ENCODE measurements at places on chromosomes 13 and 19. TPM values are rescaled to one million over a fixed set of nuclear protein-coding genes. Genes with fewer than 3 reads are reported as not detected.
A peak's percentile ranks its signal among the peaks of the same experiment; 100 is the strongest.

The FUT1 gene
- total RNA-seq, result 0.06 TPM

The CACNG7 gene
- 0.74 TPM for total RNA-seq

The FUT2 gene
- not detected for total RNA-seq

The IRGQ gene
- total RNA-seq, result 24.7 TPM

The CGB1 gene
- not detected for total RNA-seq

The TRIP10 gene
- 46.8 TPM for total RNA-seq

DNA sequence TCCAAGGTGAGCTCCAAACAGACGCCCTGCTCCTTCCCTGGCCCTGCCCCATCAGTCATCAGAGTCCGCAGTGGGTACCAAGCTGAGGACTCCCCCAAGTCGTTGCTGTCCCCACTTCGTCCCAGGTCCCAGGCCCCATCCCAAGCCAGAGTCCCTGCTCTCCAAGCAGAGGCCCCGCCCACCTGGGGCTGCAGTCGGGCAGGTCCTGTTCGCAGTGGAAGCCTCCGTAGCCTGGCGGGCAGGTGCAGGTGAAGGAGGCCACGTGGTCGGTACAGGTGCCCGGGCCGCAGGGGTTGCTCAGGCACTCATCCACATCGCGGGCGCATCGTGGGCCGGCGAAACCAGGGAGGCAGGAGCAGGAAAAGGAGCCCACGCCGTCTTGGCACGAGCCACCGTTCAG lies 19.4 kb downstream of the NOTCH3 start:
- DNase-seq, result no peak

DNA sequence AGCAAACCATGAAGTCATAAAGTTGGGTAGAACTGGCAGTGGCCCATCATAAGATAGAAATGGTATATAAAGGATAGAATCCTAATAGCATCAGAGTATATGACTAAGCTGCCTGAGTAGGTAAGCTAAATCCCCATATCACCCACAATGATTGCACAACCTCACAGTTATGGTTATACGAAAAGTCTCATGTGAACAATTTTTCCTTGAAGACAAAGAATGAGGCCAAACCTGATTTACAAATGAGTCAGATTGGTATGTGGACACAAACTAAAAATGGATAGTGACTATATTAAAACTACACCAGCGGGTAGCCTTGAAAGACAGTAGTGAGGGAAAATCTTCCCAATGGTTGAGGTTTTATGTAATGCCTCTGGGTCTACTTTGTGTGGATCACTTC lies 40.9 kb upstream of the UFM1 start:
- DNase-seq, result peak; percentile 78

- no peak for DNase-seq
These were observed 5.6 kb downstream of the CEACAM4 start for GRCh38 chr19:41621226-41621625.

GRCh38 chr19:43739439-43740235 lies 15.1 kb downstream of the SMG9 start:
- no peak for DNase-seq

DNA sequence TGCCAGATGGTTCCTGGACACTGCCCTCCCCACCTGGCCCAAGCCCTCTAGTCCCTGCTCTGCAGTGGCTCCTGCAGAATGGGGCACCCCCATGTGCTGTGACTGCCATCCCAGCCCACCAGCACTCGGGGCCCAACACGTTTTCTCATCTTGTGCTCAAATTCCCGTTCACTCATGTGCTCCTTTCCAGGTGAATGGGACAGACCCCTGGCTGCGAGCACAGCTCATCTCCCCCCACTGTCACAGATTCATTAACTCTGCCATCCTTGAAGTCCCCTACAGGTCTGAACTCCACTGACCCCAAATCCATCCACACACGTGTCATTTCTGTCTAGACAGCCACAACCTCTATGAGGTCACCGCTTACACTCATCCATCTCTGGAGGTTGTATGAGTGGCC lies 23.6 kb downstream of the TUBA3C start:
- DNase-seq, result no peak

- DNase-seq, result no peak
These were observed 1158.0 kb downstream of the EFNB2 start for GRCh38 chr13:105377452-105377851.

DNA sequence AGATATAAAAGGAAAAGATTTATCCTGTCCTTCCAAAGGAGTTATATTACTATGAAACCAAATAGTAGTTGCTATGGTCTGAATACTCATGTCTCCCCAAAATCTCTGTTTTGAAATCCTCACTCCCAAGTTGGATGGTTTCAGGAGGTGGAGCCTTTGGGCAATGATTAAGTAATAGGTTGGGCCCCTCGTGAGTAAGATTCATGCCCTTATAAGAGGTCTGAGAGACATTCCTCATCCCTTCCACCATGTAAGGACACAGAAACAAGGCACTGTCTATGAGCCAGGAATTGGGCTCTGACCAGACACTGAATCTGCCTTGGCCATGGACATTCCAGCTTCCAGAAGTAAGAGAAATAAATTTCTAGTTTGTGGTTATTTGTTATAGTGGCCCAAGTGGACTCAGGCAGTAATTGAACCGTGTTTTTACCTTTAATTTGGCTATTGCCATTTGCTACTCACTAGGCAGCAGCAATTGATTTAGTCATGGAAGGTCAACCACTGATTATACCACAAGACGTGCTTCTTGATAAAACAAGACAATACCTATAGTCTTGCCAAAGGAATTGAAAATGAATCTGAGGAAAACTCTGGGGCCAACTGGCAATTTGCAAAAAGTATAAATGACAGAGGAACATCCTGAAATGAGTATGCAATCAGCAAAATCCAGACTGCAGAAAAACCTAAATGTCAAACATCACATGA lies 717.4 kb upstream of the SPRY2 start:
- DNase-seq, result no peak

DNA sequence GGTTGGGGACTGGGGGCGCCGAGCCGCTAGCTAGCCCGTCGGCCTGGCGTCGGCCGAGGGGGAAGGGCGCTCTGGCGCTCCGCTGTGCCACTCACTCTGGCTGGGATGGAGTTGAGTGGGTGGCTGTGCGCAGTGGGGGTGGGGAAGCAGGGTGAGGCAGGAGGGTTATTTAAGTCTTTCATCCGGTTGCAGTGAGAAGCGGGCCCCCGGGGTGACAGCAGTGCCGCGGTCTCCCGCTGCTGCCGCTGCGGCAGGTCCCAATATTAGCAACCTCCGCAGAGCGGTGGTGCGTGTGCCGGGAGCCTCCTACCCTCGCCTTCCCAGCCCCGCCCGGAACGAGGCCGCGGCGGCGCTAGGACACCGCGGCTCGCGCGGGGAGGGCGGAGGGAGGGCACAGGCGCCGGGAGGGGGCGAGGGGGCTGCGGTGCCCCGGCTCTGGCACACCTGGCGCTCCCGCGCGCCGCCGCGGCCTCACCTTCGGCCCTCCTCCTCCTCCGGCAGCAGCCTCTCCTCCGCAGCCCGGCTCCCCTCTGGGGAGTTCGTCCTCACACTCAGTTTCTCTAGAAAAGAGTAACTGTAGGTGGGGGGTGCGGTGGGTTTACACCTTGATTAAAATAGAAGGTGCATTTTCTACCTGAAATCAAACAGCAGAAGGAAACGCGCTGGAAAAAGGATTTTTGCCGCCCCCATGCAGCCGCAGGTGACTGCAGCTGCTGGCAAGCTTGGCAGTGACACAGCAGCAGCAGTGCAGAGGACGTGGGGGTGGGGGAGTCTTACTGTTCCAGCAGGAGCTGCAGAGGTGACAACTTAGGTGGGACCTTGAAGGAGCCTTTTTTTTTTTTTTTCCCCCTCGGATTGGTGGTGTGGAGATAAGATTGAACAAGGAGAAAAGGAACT lies 4.5 kb downstream of the FGF9 start:
- DNase-seq, result no peak

DNA sequence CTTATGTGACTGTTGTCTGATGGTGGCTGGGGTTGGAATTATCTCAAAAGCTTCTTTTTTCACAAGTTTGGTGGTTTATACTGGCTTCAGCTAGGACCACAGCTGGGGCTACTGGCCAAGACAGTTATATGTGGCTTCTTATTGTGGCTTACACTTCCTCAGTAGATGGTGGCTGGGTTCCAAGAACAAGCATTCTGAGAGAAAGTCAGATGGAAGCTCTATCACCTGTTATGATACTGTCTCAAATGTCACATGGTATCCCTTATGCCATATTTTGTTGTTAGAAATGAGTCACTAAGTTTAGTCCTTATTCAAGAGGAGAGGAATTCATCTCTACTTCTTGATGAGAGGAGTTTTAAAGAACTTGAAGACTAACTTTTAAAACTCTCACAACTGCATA lies 41.6 kb downstream of the NDFIP2 start:
- peak; percentile 19 for DNase-seq

GRCh38 chr19:42197375-42197817 lies 20.1 kb downstream of the DEDD2 start:
- no peak for DNase-seq

- no peak for DNase-seq
These were observed 3.0 kb downstream of the CERS4 start for GRCh38 chr19:8212212-8212611.
